ENCODE measurements at places on chromosomes 2 and 18.

GRCh38 chr2:157875641-157876065, 477 bp downstream of the ACVR1 start:
- no peak for DNase-seq

DNA sequence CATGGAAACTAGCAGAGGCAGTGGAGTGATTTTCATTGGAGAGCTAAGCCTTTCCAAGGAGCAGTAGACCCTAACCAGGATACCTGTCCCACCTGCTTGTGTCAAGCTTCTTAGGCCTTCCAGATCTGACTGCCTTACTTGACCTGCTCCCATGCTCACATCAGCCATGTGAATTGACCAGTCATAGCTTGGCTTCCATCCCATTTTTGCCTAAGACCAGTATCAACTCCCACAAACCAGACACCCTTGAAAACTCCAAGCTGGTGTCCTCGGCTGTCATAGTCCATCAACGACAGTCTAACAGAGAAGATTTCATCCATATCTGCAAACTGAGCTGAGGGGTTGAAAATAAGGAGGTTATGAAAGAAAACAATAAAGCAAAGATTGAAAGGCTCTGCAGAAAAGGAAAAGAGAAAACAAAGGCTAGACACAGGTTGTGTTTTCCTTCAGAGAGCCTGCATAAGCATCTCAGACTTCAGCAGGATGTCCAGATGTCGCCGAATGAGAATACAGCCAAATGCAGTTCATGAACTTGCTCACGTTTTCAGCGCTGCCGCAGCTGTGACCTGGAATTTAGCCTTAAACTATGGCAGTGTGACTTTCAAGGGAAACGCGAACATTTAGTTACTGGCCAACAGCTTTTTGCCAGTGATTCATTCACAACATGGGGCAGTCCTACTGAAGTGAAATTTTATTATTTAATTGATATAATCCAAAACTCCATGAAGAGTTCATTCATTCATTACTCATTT, 868.1 kb upstream of the ID2 start:
- DNase-seq = no peak

- DNase-seq = no peak
Measured at GRCh38 chr2:58614219-58614618, 373.1 kb upstream of the FANCL start.

GRCh38 chr2:19580264-19580663, 221.8 kb upstream of the OSR1 start:
- no peak for DNase-seq

- no peak for DNase-seq
Measured at GRCh38 chr2:127622561-127623387, 23.2 kb upstream of the GPR17 start.

DNA sequence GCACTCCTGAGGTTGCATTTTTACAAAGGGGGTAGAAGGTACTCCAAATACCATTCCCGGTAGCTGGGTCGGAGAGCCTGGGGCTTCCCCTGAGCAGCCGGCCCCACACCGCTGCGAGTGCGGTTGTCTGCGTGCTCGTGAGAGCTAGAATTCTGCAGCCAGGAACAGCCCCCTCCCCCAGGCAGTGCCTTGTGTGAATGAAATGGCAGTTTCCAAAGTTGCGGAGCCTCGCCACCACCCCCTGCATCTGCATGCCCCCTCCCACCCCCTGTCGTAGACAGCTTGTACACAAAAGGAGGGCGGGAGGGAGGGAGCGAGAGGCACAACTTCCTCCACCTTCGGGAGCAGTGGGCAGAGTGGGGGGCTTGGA, 1.1 kb downstream of the MYCN start:
- DNase-seq = no peak
